ENCODE measurements at places on chromosomes 4 and X. TPM values are rescaled to one million over a fixed set of nuclear protein-coding genes. Genes with fewer than 3 reads are reported as not detected.

GRCh38 chr4:81454499-81454898, 17.2 kb downstream of the RASGEF1B start:
- no peak for DNase-seq

DNA sequence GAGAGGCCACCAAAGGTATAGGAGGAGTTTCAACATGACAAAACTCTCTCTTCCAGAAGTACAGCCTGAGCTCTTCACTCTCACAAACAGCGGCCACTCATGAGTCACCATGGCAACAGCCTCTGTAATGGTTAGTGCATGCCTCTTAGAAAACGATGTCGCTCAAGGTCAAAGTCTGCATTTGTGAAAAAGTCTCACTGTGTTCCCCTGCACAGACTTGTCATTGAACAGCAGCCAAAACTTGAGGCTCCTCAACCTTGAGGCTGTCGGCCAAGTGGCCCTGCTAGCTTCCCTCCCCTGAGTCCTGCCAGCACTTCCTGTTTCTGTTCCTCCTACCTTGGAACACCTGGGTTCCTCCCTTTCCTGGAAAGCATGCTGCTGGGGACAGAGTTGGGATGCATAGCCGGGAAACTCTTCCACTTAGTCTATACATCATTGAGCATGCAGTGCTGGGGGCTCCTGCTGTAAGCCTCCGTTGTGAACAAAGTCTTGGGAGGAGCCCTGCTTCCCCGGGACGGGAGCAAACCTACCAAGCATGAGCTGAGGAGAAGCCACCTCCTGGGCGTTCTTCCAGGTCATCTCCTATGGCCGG, 66.6 kb downstream of the ING2 start:
- no peak for DNase-seq

DNA sequence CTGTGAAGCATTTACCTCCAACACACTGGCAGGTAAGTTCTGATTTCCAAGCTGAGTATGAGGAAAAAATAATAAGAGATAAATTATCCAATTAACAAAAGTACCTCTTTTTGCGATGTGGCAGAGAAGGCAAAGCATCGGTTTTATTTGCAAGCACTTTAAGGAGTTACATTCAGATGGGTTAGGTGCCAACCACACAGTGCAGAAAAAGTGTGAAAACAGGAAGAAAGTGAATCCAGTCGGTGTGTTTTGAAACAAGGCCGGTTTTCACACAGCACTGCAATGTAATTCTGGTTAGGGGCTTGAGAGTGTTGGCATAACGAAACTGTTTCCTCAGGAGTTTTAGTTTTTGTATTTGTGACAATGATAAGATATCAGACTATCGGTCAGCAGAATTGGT, 130.8 kb upstream of the PDLIM3 start:
- no peak for DNase-seq

DNA sequence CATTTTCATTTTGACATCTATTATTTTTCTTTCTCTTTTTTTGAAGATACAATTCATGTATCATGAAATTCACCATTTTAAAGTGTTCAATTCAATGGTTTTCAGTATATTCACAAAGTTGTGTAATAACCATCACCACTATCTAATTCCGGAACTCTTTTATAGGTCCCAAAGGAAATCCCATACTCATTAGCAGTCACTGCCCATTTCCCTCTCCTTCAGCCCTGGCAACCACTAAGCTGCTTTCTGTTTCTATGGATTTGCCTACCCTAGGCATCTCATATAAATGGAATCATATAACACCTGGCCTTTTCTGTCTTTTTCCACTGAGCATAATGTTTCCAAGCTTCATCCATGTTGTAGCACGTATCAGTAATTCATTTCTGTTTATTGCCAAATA, 3.2 kb upstream of the FGF2 start:
- no peak for DNase-seq

DNA sequence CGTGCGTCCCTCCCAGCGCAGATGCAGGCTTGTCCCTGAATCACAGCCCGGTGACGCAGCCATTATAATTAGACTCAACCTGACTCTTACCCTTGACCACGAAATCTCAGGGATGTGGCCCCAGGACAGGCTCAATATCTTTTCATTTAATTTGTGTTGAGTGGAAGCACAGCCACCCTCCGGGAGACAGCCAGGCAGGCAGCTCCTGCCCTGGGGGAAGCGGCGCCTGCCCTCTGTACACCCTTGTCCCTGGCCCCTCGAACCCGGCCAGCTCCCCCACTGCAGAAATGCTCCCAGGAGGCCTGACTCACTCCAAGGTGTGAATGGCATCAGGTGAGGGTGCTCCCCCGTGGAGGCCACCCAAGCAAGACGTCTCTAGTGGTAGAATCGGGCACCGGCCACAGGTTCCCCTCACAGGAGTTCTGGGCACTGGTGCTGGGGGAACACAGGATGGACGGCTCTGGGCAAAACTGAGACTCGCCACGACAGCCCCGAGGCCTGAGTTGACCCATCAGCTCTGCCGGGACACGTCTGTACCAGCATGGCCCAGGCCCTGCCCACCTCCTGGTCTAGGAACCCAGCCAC, 2.7 kb downstream of the CPLX1 start:
- DNase-seq: no peak

- DNase-seq: no peak
These were observed 102.9 kb downstream of the SYTL5 start for GRCh38 chrX:38109042-38109898.

DNA sequence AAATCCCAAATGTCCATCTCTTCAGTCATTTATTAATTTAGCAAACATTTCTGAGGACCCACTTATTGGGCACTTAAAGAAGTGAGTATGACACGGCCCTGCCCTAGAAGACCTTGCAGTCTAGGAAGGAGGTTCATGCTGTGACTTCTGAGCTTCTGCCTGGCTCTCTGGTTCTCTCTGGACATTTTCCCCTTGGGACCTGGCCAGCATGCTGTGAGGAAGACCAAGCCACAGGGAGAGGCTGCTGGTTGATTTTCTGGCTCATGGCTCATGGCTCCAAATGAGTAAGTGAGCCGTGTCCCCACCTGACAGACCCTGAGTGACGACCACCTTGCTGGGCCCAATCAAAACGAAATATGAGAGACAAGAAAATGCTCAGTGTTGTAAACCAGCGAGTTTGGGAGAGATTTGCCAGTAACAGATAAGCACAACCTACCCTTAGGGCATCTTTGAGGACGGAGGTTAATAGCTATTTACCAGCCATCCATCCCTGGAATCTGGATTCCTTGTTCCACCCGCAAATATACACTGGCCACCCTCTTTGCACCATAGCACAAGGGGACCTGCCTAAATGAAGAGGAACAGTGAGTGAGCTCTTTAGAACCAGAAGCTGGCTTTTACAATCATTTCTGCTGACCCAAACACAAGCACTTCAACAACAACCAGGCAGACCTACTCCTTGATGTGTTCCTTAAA, 876 bp downstream of the MPP1 start:
- no peak for DNase-seq

- no peak for DNase-seq
These were observed 3.1 kb downstream of the MID1IP1 start for GRCh38 chrX:38804432-38804681.

DNA sequence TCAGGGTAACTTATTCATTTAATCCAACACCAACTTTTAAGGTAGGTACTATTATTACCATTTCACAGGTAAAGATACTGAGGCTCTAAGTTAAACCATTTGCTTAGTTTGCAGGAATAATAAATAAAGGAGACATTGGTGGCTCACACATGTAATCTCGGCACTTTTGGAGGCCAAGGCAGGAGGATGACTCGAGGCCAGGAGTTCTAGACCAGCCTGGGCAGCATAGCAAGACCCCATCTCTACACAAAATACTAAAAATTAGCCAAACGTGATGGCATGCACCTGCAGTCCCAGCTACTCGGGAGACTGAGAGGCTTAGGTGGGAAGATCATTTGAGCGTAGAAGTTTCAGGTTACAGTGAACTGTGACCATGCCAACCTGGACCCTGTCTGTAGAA, 37.7 kb downstream of the SULT1E1 start:
- no peak for DNase-seq

- DNase-seq: peak; percentile 45
These were observed 46.3 kb downstream of the RASSF6 start for GRCh38 chr4:73573794-73574528.

DNA sequence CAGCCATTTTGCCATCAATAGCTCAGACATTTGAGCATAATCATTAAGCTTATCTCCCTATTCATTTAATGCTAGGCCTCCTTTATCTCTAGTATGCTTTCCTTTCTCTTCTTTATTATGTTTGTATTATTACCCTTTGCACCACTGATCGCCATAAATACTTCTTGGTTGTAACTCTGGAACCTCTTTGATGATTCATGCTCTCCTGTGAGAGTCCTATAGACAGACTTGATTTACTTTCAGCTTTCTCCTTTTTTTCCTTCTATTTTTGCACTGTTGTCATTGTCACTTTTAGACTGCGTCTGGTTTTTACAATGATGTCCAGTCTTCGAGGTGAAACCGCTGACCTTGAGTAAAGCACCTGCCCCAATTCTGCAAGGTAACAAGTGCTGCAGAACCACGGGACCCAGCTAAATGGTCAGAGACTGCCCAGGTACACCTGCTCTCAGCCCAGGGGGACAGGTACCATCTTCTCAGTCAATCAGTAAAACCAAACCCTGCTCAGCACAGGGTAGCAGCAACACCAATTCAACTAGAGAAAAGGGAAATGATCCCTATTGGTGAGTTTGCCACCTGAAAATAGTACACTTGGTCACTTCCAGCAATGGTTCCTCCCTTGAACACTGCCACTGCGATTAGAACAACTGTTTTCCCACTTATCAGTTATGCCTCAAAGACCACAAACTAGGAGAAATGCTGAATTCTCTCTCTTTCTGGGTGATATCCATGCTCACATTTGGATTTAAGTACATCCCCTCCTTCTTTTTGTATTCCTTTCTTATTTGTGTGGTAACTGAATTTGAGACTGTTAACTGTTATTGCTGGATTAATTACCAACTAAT, 125.1 kb downstream of the MAML3 start:
- DNase-seq: no peak

GRCh38 chr4:182928061-182928460, 10.9 kb upstream of the DCTD start:
- DNase-seq: no peak

DNA sequence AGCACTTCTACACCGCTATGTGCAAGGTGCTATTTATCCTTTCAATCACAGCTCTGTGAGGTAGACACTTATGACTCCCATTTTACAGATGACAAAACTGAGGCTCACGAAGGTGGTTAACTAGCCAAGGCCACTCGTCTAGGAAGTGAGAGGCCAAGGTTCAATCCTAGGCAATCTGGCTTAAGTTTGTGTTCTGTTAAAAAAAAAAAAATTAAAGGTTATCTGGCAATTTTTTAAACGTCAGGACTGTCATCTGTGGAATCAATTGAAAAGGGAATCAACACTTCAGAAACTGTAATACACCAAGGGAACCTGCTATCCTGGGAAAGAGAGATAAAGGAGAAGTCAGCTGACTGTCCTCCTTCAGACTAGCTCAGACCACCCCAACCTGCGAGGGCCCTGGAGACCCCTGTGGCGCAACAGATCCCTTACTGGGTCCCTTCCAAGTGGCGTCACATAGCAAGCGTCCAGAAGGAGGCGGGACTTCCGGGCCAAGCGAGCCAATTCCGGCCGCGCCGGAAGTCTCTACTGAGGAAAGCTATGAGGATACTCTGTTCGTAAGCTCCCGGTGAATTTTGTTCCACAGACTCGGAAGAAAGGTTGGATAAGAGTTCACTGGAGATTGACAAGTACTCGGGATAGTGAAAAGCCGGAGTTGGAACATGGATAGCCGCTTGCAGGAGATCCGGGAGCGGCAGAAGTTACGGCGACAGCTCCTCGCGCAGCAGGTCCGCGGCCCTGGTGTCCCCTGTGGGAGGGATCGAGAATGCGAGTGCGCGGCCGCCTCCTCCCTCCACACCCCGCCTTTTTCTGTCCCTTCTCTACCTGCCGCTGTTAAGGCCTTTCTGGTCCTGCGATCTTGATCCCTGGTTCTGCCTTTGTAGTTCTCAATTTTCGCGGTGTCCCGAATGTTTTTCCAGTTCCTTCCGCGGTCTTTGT, at the start of gene METTL14:
TSS of gene METTL14 (plus strand) at position 520 of the 939 bp plus-strand sequence. CDS start at position 663, 143 bp downstream.
- DNase-seq: peak; percentile 97

DNA sequence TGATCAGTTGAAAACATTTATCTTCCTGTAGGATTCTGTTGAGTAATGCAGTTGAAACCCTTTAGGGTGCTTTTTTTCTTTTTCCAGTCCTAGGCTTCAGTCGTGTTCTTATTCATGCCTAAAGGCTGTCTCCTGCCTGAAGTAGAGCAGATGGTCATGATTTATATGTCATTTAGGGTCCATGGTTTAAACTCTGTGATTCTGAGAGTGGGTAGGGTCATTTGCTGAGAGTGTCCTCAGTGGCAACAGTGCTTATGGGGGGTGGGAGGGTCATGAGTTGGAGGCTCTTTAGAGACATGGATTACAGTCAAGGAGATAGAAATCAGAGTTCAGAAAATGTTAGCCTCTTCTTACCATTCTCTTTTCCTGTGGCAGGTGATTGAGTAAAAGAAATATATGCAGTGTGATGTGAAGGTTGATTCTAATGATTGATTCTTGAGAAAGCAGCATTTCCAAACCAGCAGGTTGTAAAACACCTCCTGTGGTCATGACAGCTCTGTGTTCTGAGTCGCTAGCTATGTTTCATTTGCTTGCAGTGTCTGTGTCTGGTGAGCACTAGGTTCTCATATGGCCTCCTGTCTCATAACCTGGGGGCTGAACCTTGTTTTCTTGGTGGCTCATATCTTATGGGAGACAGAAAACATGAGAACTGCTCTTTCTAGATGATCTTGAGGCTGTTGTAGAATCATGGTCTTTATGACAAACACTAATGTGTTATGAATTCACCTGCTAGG, 60.4 kb downstream of the JADE1 start:
- no peak for DNase-seq

DNA sequence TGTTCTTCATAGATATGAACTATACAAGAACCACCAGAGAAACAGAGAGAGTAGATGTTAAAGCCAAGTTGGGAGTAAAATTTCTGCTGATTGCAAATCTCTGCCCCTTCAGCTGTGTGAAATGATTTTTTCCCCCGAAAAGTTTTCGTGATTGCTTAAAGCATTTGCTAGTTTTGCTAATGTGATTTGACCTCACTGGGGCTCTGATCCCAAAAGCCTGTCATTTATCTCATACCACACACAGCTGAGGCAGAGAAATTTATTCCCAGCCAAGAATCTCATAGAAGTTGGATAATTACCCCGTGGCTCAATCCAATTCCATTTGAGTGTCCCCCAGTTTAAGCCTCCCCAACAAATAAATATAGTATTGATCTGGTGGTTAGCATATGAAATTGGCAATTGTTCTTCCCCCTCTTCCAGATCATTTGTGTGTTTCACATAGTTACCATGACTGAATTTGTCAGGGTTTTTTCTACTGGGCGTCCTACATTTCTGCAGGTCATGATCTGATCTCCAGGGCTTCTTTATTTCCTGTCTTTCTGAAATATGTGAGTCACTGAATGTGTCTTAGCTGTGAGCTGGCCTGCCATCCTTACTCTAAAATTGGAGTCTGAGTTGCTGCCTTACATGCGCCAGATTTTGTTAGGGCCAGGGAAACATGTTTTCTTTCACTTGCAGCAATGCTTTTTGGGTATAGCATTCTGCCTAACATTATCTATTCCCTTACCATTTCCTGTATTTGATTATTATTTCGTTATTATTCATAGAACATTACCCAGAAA, 167.5 kb upstream of the FRMPD4 start:
- no peak for DNase-seq

Gene GYG2
- 0.13 TPM for polyA plus RNA-seq

Gene NCBP2L
- not detected for polyA plus RNA-seq

Gene TIMM8A
- 3.1 TPM for polyA plus RNA-seq

Gene EXOC1L
- polyA plus RNA-seq: not detected

All from aorta (tissue), 5 donors.